ENCODE measurements at places on chromosomes 3 and 15.

DNA sequence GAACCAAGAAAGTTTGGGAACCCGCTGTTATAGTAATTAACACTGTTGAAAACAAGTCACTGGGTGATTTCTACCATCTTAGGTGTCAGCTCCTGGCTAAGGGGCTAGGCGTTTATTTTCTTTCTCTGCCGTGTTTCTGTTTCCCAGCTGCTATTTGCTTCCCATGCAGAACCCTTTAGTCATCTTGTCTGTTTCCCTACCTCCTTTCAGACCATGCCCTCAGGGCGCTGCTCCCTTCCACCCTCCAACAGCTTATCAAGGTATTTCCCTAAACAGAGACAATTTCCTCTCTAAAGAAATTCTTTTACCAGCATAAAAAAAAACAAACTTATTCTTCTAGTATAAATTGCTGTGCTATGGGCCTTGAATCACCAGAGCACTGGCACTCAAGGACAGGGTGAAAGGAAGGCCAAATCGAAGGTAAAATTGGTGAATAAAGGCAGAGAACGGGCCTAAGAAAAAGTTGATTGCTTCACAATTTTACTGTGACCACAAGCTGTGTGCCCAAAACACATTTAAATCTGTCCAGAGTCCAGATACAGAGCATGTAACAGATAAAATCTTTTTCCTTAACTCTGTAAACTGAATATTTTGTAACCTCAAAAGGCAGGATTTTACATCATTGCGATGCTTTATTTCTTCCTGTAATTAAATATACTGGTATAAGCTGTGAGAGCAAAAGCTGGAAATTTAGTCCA is 319.2 kb downstream of the ZNF621 start:
- no peak for DNase-seq

DNA sequence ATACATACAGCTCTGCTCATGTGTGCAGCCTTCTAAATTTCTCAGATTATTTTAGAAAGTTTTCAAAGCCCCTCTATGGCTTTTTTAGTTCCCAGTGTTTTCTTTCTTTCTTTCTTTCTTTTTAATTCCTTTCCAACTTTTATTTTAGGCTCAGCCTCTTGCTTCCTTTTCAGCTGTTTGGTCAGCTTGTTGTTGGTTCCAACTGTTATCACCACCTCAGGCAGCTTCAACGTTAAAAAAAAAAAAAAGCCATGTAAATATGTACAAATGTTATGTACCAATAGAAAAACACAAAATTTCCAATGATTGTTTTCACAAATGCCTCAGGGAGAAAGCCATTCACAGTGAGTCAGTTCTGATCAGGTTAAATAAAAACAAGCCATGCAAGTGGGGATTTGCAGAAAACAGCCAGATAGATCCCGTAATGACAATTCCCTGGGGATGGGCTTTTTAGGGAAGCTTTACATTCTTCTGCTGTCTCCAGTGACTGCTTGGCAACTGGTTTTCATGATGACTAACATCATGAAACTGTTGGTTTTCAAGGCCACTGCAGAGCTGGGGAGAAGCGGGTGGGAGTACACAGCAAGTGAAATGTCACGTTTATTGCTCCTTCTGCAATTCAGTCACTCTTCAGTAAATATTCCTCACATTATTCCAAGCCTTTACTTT is 908.4 kb downstream of the EPHA3 start:
- no peak for DNase-seq

GRCh38 chr3:33187368-33187634 is 31.3 kb downstream of the SUSD5 start:
- no peak for DNase-seq

- DNase-seq = no peak
Measured at GRCh38 chr3:123683505-123684154, 98.8 kb upstream of the HACD2 start.

- DNase-seq = no peak
Measured at GRCh38 chr3:66023738-66024385, 14.9 kb downstream of the MAGI1 start.

GRCh38 chr3:161412123-161412522 is 40.8 kb upstream of the SPTSSB start:
- DNase-seq = no peak

DNA sequence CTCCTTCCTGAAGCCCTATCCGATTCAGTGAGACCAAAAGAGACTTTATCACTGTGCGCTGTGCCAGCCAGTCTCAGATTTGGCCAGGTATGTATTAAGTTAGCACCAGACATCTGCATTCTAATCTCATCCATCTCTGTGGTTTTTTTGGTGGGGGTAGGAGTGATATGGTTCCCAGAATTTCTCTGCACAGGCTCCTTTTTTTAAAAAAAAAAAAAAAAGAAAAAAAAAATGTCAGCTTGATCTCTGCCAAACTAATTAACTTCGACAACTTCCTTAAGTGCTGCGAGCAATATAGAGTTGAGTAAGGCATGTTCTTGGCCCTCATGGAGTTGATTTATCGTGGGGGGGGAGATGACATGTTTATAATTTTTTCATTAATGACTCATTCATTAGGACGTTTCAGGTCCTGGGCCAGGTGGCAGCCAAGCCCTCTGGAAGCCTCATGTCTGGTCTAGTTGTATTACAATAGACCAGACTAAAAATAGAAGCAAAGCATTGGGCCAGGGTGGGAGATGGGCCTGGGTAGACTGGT is 12.9 kb downstream of the SLCO3A1 start:
- DNase-seq = no peak

GRCh38 chr3:132874701-132875100 is 152.5 kb upstream of the NPHP3 start:
- DNase-seq = no peak

DNA sequence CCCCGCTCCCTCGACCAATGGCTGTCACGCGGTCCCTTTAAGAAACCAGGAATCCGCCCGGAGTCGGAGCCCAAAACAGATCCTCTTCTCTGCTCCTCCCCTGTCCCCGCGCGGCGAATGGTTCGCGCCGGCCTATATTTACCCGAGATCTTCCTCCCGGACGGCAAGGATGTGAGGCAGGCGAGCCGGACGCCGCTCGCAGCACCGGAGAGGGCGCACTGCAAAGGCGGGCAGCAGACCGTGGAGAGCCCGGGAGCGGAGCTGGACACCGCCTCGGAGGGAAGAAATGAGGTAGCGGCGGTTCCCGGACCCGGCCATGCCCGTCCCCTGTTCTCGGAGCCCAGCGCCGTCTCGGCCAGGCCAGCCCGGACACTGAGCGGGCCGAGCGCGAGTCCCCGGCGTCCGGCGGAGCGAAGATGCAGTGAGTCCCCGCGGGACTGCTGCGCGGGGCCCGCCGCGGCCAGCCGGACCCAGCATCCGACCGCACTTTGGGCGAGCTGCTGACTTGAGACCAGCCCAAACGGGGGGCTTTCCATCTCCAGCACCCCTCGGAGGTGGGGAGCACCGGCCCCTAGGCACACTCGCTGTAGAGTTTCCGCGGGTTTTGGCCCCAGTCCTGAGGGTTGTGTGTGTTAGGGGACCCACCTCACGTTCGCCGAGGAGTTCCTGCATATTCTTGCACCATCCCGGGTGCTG is at the start of gene FAM43A:
Gene FAM43A (plus strand): TSS at position 166 of the 696 bp plus-strand sequence. CDS start 944 bp downstream, outside the sequence.
- DNase-seq = no peak

- no peak for DNase-seq
Measured at GRCh38 chr3:178275311-178275710, 260.9 kb upstream of the KCNMB2 start.

- DNase-seq = no peak
Measured at GRCh38 chr3:58588030-58588614, 10.9 kb upstream of the FAM107A start.

DNA sequence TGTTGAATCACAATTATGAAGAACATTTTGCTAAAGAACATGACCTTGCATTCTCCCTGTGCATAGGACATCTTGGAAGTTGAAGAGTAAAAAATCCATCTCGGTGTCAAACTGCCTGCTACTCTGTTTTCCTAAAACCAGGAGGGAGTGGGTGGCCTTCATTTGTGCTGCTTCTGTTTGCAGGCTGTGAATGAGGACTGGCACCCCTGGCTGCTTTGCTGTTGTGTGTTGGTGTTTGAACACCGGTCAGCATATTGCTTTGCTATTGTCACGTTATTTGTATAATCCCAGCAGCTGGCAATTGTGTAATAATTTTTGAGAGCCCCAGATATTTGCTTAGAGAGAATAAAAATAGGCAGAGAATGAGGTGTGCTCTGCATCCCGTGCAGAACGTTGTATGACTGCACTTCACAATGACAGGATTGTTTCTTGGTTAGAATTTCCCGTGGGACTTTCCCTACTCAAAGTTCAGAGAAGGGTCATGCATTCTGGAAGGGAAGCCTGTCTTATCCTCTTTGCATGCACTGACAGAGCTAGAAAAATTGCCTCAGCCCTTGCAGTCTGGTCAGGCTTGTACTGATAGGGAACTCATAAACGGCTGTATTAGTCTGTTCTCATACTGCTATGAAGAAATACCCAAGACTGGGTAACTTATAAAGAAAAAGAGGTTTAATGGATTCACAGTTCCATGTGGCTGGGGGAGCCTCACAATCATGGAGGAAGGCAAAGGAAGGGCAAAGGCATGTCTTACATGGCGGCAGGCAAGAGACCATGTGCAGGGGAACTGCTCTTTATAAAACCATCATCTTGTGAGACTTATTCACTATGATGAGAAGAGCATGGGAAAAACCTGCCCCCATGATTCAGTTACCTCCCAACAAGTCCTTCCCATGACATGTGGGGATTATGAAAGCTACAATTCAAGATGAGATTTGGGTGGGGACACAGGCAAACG is 16.3 kb downstream of the SV2B start:
- DNase-seq = no peak

DNA sequence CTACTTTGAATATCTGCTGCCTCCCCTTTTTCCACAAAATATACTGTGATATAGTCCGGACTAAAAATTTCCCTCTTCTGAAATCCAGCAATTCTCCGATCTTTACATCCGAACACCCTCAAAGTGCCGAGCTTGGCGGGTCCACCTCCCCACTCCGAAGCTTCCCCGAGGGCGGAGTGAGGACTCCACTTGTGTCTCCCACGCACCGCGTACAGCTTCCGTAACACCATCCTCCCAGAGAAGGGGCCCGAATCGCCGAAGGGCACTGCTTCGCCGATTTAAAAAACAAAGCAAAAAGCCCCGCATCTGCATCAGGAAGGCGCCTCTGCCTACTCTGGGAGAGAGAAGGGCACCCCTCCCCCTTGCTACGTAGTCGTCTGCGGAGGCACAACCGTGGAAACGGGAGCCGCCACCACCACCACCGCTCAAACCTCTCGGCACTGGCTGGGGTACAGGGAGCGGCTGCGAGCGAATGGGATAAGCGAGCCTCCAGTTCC is 551 bp downstream of the NCBP2 start:
- DNase-seq = no peak

DNA sequence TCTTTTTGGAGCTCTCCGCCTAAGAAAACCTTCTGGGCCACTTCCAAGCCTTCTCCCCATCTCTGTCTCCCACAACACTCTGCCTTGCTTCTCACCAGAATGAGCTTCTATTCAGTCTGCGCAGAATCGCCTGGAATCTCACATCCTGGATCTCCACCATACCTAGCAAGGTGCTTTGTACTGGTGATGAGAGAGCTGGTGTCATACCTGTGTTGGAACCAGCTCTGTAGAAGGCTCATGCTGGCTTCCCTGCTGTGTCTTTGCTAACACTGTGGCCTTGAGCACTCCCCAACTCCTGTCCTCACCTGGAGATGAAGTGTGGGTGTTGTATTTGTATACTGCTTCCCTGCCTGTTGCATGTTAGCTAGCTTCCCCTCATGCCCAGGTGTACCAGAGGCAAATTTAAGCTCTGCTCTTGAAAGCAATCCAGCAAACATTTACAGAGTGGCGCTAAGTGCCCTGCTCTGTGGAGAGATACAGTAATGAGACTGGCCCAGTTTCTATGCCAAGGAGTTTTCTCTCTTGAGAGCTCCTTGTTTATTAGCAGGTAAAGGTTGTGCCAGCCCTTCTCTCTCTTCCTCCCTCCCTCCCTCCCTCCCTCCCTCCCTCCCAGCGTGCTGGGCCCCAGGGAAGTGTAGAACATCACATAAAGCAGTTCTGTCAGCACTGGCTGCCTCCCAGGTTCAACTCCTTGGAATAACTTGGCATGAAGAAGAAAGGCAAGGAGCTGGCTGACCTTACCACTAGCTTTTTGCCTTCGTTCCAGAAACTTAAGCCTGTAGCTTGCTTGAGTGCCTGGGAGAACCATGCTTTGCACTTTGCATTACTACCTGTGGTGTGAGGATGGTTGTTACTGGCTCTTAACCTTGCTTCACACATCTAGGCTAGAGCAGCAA is 54.9 kb downstream of the TRIM71 start:
- DNase-seq = no peak

- DNase-seq = no peak
Measured at GRCh38 chr3:1200371-1200770, 107.5 kb downstream of the CNTN6 start.

GRCh38 chr3:194086388-194087075 is 49.4 kb upstream of the HES1 start:
- DNase-seq = no peak

DNA sequence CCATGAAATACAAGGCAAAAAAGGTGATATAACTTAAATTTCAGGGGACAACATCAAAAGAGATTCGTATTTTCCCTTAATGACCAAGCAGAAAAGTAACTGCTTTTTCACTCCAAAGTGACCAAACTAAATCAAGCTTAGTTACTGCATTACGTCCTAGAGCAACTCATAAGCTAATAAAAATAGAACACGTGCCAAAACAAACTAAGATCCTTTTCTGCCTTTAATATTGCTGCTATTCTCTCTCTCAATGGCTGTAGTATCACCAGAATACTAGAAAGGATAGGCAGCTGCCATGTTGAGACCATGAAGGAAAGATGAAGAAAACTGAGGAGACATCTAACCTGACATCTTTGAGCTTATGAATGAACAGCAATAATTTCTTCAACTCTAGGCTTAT is 43.3 kb downstream of the UBXN7 start:
- no peak for DNase-seq

GRCh38 chr3:43906849-43907507 is 216.2 kb downstream of the ABHD5 start:
- DNase-seq = no peak

All from cortex of kidney (tissue), 1 donor.